Stimulated activated CD4-positive, alpha-beta T cell treated with anti-CD3 and anti-CD28 coated beads, Interleukin-4, amount 100 ng/mL, for 4 hours (primary cell): ENCODE measurements at places on chromosomes 16 and 17.

- DNase-seq, result peak; percentile 60
Observed at GRCh38 chr17:46818316-46818928, at the start of gene WNT3. Gene WNT3 (minus strand): TSS chr17:46818692. CDS start chr17:46818597, 95 bp downstream.

DNA sequence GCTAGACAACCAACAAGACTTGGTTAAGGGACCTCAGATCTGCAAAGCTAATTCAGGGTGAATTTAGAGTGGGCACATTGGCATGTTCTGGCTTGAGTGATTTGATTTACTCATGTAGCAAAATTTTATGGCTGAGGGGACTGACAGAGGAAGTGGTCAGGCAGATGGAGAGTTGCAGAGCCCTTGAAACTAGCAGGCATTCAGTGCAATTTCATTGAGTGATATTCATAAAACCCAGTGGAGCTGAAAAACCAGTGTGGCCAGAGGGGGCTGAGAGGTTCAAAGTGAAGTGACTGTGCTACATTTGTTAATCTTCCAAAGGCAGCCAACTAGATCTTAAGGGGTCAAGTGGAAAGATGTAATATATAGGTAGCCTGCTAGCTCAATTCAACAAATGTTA lies 2.2 kb upstream of the TMEM94 start:
- DNase-seq, result no peak

- no peak for DNase-seq
Observed at GRCh38 chr17:55168958-55169687, 95.6 kb upstream of the HLF start.

GRCh38 chr17:34167354-34167753 lies 87.7 kb upstream of the CCL2 start:
- DNase-seq, result no peak

GRCh38 chr16:54517181-54517580 lies 230.6 kb upstream of the IRX3 start:
- DNase-seq, result no peak

DNA sequence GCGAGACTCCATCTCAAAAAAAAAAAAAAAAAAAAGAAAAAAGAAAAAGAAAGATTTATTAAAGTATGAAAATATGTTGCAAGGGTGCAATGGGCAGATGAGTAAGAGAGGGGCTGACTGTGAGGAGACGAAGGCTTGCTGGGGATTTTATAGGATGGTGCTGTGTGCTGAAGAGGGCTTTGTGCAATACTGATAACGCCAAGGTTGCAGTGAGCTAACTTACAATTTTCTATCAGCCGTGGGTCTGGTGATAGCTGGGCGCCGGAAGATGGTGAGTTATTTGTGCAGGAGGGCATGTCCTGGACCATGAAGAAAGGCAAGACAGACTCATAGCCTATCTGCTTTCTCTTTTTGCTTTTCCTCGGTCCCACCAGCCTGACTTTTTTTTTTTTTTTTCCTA lies 281.1 kb downstream of the MAP2K6 start:
- DNase-seq, result no peak

- DNase-seq, result no peak
Observed at GRCh38 chr17:82076785-82077591, 11.4 kb upstream of the DUS1L start.

DNA sequence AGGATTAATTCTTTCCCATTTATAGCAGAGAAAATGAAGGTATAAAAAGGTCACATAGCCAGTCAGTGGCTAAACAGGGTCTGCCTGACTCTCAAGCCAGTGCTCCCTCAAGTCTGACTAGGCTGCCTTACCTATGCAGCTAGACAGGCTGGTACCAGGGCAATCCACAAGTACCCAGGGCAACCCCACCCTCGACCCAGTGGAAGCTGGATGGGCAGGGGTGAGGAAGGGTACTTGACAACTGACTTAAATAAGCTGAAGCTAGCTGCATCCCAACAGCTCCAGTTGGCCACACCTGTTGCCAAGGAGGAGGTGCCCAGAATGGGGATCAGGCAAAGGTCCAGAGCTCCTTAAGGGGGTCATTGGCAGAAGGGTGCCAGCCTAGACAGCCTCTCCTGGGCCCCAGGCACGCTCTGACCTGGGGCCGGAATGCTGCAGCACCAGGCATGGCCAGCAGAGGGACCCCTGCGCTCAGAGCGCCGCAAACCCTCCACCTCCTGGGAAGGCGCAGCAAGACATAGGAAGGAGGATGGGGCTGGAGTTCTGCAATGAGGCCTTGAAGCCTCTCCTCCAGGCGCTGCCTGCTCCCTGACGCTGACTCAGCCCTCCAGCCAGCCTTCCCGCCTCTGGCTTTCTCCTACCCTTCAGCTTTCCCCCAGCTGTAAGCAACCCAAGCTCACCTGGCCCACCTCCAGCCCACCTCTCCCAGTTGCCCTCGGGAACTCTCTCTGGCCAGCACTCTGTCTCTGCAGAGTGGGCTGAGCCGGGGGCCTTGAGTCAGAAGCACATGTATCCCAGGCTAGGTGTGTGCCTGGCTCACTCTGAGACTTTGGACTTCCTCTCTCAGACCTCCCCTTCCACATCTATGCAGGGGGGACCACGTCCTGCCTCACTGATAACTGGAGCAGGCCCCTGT lies 28.8 kb downstream of the MPP2 start:
- peak; percentile 71 for DNase-seq

DNA sequence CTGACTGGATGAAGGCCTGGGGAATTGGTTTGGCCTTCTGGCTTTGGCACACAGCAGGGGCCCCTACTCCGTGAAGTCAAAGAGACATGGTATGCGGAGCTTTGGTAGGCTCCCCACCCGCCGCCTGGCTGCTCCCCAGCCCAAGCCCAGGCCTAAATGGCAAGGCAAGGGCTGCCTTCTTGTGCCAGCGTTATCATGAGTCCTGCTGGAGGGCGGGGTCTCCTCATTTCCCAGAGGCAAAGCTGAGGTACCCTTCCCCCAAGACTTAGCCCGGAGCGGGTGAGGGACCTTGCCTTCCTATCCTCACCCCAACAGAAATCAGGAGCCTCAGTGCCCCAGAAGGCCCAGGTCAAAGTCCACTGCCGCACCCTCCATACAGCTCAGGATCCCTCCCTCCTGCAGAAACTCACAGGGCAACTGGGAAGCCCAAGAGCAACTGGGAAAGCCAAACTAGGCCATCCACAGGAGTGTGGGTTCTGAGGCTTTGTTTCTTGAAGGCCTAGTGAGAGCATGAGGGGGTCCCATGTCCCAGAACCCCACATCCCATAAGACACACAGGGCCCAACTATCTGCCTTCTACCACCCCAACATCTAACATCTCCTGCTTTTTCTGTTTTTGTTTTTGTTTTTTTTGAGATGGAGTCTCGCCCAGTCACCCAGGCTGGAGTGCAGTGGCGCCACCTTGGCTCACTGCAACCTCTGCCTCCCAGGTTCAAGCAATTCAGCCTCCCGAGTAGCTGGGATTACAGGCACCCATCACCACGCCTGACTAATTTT lies 9.3 kb downstream of the PGAP3 start:
- no peak for DNase-seq

DNA sequence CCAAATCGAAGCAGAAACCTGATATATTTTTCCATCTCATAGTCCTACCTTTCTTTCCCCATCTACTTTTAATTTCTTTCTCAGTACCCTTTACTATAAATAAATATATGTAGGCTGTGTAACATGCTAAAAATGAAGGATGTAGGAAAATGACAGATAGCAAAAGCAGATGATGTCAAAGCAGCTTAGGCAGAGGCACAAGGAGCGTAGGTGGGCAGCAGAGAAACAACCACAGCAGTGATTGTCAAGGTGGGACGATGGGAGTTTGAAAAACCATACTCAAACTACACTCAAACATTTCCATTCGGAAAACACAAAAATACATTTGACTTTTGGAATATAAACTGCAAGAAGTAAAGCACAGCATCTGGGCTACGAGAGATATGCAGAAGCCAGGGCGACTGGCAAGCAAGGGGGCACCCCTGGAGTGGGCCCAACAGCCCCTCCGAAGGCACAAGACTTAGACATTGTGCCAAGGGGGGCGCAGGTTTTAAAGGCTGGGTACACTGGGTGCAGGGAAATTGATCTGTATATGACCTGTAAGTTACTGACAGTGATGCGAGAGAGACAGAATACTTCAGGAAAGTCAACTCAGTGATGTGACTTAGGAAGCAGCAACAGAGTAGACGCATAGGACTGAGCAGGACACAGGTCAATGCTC lies 31.1 kb downstream of the SNN start:
- no peak for DNase-seq

GRCh38 chr17:79800325-79801155 lies 3.7 kb upstream of the CBX8 start:
- DNase-seq, result peak; percentile 45

- no peak for DNase-seq
Observed at GRCh38 chr17:35390663-35391062, 17.2 kb upstream of the SLFN11 start.

- peak; percentile 51 for DNase-seq
Observed at GRCh38 chr17:59001158-59001814, 105.4 kb downstream of the TRIM37 start.

DNA sequence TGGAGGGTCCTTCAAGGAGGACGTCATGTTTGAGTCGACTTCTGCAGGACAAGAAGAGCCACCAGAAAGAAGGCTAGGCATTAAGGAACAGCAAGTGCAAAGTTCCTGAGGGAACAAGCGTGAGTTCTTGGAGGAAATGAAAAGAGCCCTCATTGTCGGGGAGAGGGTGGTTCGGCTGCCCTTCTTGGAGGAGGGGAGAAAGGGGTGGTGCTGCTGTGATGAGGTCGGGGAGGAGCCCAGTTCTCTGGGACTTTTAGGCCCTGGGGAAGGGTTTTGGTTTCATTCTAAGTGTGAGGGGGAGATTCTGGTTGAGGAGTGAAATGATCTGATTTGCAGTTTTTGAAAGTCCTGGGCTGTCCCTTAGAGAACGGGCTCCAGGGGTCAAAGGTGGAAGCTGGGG lies 4.1 kb downstream of the BICDL2 start:
- no peak for DNase-seq

DNA sequence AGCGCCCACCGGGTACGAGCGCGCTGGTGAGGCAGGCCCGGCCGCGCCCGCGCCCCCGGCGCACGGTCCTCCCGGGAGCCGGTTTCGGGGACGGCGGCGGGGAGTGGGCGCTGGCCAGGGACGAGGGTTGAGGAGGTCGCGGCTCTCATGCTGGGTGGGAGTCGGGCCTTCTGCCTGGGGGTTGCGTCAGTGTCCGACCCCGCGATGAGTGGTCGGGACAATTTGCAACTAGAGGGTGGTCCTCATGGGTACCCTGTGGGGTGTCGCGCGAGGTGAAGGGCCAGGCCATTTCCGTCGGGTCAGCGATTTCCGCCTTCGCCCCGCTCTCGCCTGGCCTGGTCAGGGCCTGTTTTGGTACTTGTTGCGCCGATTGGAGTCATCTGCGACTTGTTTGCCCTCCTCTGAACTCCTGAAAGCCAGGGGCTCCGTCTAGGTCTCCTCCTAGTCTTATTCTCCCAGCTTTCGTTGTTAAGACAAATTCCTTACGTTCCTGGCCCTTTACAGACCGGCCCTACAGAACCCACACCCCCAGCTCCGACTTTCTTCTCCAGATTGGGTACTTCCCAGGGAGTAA lies 14.9 kb downstream of the NAA60 start:
- no peak for DNase-seq

- DNase-seq, result no peak
Observed at GRCh38 chr16:11084484-11084875, 140.1 kb downstream of the CLEC16A start.

- no peak for DNase-seq
Observed at GRCh38 chr17:32813021-32813420, 63.9 kb downstream of the MYO1D start.

GRCh38 chr17:16484445-16485175 lies 7.4 kb downstream of the LRRC75A start:
- no peak for DNase-seq

DNA sequence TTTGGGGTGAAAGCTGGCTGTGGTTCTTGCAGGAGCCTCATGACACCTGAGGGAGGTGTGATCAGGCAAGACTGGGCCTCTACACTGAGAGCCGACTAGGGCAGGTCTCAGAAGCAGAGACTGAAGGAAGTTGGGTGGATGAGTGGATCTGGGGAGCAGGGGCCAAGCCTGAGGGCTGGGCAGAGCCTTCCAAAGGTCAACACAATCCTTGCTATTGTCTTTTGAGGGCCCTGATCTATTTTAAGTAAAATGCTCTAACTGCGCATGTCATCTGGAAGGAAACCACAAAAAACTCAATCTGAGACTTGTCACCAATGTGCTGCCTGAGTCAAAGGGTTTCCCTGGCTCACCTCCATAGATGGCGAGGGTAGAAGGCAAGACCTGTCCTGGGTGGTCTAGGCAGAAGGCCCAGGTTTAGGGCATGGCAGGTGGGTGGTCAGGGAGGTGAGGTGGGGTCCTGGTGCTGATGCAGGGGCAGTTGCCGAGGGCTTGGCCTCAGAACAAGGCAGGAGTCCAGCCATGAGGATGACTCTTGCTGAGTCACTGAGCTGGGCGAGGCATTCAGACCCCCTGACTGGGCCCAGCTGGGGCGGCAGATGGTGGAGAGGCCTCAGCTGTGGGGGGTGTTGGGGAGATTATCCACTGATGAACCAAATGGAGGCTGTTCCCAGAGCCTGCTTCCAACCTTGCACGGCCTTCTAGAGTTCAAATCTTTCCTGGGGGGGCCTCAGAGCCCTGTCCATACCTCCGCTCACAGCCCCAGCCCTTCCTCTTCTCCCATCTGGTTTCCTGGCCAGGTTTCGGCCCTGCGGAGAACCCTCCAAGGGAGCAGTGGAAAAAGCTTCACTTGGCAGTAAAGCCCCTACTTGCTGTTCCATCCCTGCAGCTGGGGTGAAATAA lies 5.1 kb downstream of the MVP start:
- peak; percentile 40 for DNase-seq

GRCh38 chr17:75753514-75754377 lies 11.2 kb downstream of the GALK1 start:
- peak; percentile 76 for DNase-seq

DNA sequence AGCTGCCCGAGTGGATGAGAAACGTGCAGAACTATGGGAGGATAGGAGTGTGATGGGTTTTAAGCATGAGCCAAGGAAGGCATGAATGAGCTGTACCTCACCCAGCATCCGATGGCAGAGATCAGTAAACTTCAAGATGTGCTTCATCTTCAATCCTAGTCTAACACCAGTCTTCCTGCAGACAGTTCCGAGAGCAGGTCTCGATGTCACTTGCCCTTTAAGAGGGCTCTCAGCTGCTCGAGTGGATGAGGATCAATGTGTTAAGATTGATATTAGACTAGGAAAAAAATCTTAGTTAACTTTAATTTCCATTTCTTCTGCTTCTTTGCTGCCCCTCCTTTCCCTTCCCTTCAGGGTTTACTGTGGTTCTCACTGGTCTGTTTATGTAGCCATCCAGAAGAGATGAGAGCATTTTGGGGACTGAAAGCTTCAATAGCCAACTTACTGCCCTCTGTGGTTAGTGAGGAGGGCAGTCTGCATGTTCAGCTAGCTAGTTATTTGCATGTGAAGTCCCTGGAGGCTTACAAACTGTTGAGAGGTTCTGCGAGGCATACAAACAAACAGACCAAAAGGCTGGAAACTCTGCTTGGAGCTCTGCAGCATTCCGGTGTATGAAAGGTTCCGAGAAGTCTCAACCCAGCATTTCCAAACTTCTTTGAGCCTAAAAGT lies 15.3 kb downstream of the KLHL36 start:
- DNase-seq, result no peak
